ENCODE measurements at places on chromosomes 16 and 17.

- DNase-seq = no peak
Measured at GRCh38 chr16:53429221-53429943, 4.9 kb upstream of the RBL2 start.

DNA sequence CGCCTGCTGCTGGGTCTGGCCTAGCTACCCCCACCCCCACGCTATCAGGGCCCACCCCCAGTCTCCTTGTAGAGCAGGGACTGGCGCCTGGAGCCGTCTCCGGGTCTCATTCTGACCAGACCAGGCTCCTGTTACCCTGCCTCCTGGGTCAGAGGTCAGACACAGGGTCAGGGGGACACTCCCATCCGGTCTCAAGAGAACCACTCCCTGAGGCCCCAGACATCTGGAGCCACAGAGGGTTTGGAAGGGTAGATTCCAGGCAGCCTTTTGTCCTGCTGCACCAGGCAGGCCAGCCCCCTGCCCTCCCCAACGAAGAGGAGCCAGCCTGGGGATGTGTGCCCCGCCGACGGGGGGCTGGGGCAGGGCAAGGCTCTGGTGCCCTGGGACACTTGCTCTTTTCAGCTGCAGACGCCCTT, 944 bp upstream of the WFIKKN1 start:
- no peak for DNase-seq

DNA sequence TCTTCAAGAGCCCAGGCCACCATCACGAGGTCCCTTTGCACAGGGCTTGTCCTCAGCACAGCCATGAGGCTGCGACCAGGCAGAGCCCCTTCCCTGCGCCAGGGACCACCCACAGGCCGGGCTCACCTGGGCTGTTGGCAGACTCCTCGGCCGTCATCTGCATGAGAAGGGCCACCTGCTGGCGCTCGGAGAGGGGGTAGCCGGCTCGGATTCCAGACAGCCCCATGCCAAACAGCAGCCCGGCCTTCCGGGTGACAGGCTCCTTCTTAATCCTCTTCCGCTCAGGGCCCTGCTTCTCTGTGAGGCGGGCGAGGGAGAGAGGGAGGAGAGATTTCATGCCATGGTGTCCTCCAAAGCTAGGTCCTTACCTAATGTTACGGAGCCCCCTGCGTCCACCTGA, 73.4 kb downstream of the ZNF778 start:
- no peak for DNase-seq

DNA sequence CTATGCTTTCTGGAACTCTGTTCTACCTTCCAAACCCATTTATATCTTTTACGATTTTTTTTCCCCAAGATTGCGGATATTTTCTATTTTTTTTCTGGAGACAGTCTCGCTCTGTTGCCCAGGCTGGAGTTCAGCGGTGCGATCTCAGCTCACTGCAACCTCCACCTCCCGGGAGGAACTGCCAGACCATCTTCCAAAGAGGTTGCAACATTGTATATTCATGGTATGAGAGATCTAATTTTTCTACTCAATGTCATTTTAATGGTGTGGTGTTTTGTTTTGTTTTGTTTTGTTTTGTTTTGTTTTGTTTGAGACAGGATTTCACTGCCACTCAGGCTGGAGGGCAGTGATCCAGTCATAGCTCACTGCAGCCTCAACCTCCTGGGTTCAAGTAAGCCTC, 8.5 kb upstream of the BMERB1 start:
- no peak for DNase-seq

- no peak for DNase-seq
Measured at GRCh38 chr16:61045931-61046330, 990.3 kb downstream of the CDH8 start.

All from frontal cortex (tissue), 4 donors.